Hematopoietic multipotent progenitor cell (in vitro differentiated cells): ENCODE measurements at places on chromosomes 7 and 10.

DNA sequence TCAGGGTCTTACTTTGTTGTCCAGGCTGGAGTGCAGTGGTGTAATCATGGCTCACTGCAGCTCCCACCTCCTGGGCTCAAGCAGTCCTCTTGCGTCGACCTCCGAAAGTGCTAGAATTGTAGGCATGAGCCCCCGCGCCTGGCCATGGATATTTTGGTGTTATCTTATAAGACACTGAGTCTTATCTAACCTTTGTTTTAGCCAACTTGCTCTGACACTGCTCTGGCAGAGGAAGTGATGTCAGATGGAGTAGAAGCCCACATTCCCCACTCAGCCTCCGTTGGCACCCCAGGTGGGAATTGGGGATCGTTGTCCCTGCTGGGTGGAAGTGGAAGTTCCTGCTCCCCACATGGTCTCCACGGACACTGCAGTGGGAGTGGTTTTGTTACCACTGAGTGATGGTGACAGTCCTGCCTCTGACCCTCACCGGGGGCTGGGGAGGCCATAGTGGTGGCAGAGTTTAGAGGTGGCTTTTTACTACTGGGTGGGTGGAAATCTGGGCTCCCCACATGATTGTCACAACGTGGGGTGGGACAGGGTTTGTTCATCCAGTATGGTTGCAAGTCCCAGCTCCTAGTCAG lies 98.9 kb downstream of the ANKRD61 start:
- DNase-seq, result no peak

GRCh38 chr7:128935342-128935730 lies 2.4 kb upstream of the IRF5 start:
- no peak for DNase-seq

GRCh38 chr10:119826771-119827170 lies 45.9 kb downstream of the MCMBP start:
- DNase-seq, result no peak

DNA sequence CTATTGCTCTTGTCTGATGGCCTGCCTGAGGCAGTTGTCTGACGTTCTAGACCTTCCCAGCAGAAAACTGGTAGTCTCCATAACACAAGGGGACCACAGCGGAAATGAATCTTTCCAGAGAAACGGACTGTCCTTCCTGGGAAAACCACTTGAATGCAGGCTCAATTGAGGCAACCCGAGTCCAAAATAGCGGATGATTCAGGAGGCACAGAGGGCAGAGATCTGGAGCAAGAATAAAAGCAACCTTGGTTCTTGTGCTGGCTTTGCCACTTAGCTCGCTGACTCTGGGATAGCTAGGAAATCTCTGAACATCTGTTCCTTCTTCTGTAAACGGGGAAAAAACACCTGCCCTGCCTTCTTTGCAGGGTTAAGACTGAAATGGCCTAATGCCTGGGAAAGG lies 178.8 kb downstream of the NEURL1 start:
- DNase-seq, result no peak

GRCh38 chr10:37860494-37861190 lies 3.2 kb upstream of the ZNF248 start:
- no peak for DNase-seq

GRCh38 chr10:68276224-68276623 lies 44.3 kb upstream of the ATOH7 start:
- no peak for DNase-seq

DNA sequence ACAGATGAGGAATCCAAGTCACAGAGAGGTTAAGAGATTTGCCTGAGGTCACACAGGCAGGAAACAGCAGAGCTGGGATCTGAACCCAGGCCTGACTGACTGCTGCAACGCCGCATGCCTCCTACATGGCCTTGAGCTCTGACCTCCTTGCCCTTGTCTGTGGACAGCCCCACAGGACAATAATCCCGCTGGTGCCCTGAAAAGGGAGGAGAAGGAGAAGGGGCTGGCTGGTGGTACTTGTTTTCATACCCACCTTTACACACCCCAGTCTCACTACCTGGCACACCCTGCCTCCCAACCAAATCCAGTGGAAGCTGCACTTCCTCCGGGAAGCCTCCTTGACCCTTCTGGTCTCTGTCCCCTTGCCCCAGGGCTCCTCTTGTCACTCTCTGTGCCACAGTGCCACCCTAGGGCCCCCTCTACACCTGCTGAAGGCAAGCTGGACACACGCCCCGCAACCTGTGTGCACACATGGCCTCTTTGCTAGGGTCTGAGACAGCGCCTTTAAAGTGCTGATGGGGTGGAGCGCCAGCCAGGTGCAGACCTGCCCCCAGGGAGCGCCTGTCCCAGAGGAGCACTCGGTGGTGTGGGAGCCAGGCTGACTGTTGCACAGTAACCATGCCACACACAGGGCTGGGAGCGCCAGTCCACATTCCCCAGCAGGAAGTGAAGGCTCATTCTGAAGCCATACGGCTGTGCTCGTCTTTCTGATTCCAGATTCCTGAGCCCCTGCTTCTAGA lies 38.6 kb downstream of the ZCCHC24 start:
- DNase-seq, result no peak

GRCh38 chr10:101828766-101829551 lies 10.7 kb upstream of the OGA start:
- no peak for DNase-seq

DNA sequence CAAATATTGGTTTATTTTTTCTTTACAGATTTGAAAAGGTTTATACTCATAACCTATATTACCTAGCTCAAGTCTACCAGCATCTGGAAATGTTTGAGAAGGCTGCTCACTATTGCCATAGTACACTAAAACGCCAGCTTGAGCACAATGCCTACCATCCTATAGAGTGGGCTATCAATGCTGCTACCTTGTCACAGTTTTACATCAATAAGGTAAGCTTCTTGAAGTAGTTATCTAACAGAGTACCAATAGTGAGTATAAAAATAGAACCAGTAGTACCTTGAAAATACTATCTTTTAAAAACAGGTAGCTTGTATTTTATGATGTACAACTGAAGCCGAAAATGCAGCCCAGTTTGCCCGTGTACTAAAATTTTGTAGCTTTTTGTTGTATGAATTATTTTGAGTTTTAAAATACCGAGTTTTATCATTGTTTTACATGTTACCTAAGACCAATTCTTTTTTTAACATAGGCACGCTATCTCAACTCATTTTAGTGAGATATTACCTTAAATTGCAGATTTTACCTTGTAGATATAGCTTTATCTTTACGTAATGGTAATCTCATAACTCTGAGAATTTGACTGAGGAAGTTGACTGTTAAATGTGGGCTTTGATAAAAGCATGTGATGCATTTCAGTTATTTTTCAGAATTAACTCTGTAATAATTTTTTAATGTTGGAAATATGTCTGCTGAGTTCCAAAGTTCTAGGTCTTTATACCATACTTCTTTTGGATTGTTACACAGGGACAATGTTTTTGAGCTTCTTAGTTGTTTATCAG lies 17.3 kb downstream of the KIFBP start:
- DNase-seq, result no peak

DNA sequence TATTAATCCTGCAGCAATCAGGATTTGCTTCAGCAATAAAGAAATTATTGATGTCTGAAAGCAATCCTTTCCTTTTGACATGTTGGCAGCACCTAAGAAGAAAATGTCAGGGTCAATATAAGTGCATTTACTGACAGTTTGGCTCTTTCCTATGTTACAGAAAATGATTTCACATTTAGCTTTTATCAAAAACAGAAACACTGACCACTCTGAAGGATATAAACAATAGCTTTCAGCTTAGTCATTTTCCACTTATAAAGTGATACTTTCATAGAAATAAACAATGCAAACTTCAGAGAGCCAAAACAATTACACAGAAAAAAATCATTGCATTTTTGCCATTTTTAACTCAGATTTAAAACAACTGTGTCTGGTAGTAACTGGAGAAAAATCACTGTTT lies 325.6 kb upstream of the KAT6B start:
- DNase-seq, result no peak

DNA sequence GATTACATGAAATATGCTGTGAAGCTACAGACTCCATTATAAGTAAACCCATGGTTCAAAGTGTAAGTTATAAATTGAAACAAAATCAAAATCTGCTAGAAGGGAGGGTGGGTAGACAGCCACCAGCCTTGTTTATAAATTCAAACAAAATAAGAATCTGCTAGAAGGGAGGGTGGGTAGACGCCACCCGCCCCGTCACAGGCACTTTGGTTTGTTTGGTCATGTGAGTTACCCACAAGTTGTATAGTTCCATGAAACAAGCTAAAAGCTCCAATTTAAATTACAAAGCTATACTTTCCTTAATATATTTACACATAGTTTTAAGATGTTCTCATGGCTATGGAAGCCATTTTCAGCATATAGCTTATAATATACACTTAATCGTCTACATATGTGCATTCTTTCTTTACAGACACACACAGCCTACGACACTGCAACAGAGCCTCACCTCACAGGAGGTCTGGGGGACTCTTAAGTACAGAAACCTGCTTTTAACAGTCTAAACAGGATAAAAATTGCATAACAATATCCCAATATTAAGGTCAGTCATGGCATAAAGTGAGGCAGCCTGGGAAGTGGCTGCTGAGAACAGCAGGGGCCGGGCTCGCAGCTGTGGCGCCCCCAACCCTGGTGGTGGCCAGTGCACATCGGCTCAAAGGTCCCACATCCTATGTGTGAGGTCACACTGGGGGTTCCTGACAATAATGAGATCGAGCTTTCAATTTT lies 28.1 kb upstream of the NCAPG2 start:
- DNase-seq, result no peak

- DNase-seq, result no peak
Measured at GRCh38 chr7:15561835-15562234, at the start of gene AGMO. TSS of gene AGMO (minus strand) at chr7:15562015.

GRCh38 chr7:77434570-77435275 lies 18.6 kb upstream of the GSAP start:
- DNase-seq, result no peak

- DNase-seq, result no peak
Measured at GRCh38 chr10:107544706-107545520, 380.4 kb upstream of the SORCS1 start.

DNA sequence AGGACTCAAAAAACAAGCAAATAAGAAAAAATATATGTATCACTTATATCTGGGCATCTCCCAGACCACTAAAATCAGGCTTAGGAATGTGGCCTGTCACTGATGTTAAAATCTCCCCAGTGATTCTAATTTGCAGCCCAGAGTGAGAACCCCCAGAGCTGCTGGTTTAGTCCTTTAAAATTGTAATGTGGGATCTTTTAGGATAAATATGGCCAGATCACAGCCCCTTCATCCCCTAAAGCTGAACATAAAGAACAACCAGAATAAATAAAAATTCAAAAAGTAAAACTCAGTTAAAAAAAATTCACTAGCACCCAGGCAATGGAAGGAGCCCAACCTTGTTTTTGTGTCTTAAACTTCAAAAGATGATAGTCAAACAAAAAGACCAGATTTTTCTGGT lies 46.4 kb upstream of the MTURN start:
- DNase-seq, result no peak

GRCh38 chr10:132557696-132558515 lies 20.3 kb downstream of the INPP5A start:
- DNase-seq, result no peak

GRCh38 chr7:67019562-67020390 lies 23.1 kb downstream of the TYW1 start:
- peak; percentile 43 for DNase-seq
